SHP77 treated with DMSO at 0.1 percent for 48 hours (cell line): ENCODE measurements at places on chromosomes 7 and 10.

DNA sequence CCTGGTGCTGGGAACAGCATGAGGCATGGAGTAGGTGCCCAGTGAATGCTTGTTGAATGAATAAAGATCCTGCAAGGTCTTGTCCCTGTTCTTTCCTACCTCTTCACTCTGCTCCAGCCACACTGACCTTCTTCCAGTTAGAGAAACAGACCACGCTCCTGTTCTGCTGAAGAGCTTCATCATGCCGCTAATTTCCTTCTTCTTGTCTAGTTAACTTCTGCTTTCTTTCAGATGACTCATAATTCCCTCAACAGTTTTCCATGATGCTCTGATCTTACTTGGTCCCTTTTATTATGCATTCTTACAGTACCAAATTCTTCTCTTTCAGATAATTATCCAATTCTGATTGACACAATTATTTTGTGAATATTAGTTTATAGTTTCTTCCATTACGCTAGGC, 59.5 kb upstream of the C1QL3 start:
- no peak for DNase-seq

DNA sequence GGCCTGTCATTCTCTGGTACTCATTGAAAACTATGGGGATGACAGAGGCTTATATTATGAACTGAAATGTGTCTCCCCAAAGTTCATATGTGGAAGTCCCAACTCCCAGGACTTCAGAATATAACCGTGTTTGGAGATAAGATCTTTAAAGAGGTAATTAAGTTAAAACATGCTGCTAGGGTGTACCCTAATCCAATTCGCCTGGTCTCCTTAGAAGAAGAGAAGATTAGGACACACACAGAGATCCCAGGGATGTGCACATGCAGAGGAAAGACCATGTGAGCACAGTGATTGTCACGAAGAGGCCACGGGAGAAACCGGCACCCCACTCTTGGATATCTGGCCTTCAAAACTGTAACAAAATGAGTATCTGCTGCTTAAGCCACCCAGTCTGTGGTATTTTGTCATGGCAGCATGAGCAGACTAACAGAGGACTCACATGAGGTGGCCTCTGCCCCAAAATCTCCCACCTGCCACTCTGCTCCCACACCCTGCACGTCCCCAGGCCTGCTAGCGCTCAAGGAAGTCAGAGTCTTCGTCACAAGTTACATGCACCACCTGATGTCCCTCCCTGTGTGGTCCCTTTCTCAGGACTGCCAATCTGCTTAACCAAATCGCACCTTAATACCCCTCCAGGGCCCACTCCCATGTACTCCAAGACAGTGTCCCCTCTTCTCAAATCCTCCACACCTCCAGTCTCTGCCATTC, 26.8 kb downstream of the PLAC9 start:
- no peak for DNase-seq

GRCh38 chr7:40506158-40506557, 371.4 kb downstream of the SUGCT start:
- no peak for DNase-seq

DNA sequence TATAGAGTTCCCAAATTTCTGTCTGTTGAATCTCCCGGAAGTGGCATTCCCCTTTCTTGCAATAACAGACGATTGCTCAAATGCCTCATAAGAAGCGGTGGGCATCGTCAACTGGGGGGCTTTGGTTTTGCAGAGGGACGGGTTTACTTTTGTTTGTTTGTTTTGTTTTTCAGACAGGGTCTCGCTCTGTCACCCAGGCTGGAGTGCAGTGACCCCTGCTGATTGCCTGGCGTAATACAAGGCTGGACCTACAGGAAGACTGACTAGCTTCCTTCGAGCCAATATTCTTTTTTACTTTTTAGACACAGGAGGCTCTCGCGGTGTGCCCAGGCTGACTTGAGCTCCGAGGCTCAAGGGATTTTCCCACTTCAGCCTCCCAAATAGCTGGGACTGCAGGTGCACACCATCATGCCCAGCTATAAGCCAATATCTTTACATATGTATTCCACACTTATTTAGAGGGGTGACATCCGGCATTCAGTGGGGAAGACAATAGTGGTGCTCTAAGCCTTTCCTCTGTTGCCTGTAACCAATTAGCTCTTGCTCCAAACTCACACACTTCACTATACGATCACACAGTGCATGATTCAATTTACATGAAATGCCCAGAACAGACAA, 58.1 kb downstream of the FHIP2A start:
- no peak for DNase-seq
